ENCODE measurements at places on chromosomes 2 and 18.
A peak's percentile ranks its signal among the peaks of the same experiment; 100 is the strongest.

DNA sequence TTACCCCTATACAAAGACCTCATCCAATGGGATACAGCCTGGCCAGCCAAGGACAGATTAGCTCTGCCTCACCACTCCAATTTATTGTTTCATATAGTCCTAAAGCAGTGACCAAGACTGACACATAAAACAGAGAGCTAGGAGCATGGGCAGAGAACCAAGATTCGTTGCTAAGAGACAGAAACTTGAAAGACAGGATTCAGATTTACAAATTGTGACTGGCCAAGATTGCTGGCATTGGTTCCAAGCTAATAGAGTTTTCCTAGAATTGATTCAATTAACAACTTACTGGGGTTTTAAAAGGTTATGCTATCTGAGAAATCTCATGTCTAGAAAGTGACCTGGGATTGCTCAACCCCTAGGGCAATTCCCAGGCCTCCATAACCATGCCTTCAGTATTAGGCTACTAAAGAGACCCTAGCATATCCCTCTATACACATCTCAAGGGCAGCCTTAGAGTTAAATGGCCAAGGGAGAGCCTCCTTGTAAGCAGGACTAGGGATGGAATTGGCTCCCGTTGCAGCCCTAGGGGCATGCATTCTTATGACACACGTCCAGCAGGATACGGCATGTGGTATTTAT is 75.6 kb downstream of the ICOS start:
- DNase-seq: no peak

DNA sequence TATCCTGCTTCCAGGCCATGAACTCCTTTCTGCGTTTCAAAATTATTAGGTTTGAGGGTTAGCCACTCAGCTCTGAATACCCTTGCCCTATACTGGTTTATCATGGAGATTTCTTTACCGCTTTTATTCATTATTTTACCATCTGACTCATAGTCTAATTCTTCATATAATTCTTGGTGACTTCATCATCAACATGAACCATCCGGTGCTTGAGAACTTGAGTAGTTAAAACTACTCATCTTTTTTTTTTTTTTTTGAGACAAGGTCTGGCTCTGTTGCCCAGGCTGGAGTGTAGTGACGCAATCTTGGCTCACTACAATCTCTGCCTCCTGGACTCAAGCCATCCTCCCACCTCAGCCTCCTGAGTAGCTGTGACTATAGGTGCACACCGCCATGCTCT is 94.2 kb upstream of the LHCGR start:
- DNase-seq: no peak

DNA sequence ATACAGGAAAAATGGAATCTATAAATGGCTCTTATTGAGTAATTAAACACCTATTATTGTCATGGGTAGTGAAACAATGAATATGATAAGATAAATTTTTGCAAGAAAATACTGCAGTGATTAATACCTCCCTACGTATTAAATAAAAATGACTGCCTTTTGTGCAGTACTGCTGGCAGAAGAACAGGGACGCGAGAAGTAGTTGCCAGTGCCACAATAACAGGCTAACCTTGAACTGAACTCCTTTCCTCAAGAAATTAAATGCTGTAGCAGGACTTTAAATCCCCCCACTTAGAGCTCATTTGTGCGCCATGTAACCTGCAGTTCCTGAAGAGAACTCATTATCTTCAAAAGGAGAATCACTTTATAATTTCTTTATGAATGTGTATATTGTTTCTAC is 24.6 kb downstream of the FIGN start:
- no peak for DNase-seq

GRCh38 chr2:199659207-199659606 is 191.8 kb downstream of the FTCDNL1 start:
- DNase-seq: peak; percentile 27

DNA sequence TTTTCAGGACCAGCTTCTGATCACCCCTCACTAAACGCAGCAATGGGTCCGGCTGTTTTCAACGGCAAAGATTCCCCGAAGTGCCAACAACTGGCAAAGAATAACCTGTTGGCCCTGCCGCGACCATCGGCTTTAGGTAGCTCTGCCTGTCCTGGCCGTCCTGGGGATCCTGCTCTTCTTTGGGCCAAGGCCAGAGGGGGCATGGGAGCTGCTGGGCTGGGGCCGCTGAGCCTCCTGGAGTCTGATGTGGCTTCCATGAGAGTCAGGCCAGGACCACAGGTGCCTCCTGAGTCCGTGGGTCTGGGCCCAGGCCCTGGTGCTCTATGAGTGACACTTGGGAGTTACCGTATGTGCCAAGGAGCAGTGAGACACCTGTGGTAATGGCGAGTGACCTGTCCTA is 46.9 kb downstream of the GREB1 start:
- no peak for DNase-seq

- no peak for DNase-seq
These were observed 1.3 kb upstream of the ITPRIPL1 start for GRCh38 chr2:96323849-96324248.

DNA sequence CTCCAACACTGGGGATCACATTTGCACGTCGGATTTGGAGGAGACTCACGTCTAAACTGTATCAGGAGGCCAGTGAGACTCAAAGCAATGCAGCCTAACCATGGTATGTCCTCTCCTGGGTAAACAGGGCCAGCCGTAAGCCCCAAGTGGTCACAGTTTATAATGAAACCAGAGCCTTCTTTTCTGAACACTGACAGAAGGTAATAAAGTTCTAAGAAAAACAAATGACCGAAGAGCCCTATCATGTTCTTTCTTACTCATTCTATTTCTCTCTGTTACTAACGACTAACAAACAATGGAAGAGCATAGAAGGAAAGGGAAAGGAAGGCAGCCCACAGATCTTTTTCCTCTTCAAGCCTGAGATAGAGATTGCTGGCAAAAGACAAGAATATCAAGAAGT is 796.8 kb upstream of the SOX11 start:
- no peak for DNase-seq
